Fibroblast of skin of scalp (primary cell): ENCODE measurements at places on chromosomes 7 and 10.

DNA sequence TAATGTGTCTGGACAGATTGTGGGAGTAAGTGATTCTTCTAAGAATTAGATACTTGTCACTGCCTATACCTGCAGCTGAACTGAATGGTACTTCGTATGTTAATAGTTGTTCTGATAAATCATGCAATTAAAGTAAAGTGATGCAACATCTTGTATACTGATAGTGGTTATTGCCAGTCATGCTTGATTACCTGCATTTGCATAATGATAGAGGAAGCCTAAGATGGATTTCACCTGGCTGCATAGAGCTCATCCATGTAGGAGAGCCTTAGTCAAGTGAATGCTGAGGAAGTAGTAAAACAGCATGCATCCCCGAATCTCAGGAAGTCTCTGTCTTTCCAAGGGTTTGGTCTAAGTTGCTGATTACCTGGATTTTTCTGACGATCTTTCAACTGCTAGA, 64.2 kb upstream of the CAPZA2 start:
- DNase-seq = no peak

DNA sequence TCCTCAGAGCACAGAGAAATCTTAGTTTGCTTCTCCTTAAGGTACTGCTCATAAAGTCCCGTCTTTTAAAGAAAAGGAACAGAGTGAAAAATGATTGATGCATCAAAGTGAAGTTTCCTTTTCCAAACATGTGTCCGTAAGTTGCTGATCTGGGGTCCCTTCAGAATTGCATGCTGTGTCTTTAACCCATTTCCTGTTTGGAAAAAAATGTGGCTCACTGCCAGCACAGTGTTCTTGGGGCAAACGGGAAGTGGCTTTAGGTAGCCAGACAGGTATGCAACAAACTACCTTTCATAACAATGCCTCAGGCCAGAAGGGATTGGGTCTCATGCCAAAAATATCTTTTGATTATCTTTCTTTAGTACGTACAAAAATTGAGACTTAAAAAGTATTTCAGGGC, 50.9 kb downstream of the TFAM start:
- peak; percentile 23 for DNase-seq

DNA sequence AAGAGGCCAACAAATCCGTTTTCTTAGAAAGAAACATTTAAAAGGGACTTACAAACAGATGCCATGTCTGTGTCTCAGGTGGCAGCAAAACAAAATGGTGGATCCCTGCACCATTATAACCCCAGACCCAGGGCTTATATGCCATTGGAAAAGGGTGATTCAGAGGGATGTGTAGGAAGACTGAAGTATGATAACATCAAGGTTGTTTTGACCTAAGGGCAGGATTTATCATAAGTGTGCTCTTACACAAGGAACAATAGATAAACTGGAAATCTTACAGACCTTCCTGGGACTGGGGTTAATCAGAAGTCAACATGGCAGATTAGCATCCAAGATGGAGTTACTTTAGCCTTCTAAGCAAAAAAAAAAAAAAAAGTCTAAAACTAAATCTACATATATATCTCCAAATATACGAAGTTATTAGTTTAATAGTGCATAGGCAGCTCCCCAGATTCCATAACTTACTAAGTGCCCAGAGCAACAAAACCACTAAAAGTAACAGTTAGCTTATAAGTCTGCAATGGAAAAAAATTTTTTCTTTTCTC, 34.3 kb upstream of the WNT16 start:
- DNase-seq = no peak

DNA sequence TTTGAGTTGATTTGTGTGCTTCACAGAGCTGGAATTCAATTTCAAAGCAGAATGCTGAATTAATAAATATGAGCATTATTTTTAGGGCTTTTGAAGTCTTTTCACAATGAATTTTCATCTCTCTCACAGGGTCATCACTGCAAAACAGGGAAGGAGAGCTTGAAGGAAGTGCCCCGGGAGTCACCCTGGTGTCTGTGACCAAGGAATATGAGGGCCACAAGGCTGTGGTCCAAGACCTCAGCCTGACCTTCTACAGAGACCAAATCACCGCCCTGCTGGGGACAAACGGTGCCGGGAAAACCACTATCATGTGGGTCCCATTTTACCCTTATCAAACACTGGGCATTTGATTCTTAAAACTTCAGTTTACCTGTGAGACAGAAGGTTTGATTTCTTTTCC, 217.7 kb downstream of the ABCA13 start:
- DNase-seq = no peak

DNA sequence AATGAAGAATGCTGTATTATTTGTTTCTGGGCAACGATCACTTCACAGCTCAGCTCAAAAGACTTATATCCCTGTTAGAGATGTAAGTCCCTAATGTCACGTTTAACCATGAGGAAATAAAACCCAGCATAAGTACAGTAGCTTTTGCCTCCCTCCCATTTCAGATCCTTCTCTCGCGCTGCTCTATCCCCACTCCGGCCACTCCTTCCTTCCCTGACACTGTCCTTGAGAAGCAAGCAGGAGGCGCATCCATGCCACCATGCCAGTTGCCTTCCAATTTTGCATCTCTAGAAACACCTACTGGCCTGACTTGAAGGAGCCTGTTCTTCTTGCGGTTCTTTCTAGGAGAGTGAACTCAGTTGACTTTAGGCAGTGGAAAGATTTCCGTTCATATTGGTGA, 1.2 kb downstream of the FAM180A start:
- no peak for DNase-seq

- DNase-seq = peak; percentile 44
Measured at GRCh38 chr7:15977663-15978062, 291.2 kb upstream of the MEOX2 start.

GRCh38 chr10:43200538-43201390, 62.5 kb downstream of the CSGALNACT2 start:
- DNase-seq = no peak

DNA sequence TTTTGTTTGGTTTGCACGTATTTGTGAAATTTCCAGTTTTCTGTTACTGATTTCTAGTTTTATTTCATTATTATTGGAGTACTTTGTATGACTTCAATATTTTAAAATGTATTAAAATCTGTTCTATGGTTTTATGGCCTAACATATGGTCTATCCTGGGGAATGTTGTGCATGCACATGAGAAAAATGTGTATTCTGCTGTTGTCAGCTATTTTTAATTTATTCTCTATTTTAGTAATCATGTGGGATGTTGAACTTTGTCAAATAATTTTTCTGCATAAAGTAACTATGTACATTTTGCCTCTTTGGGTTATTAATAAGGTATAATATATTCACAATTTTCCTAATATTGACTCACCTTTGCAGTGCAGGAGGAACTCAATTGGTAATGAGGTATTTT, 46.7 kb downstream of the EBLN1 start:
- no peak for DNase-seq

- no peak for DNase-seq
Measured at GRCh38 chr10:129694691-129695243, 227.7 kb downstream of the MGMT start.

GRCh38 chr10:49237985-49238384, 49.8 kb upstream of the TMEM273 start:
- DNase-seq = no peak

GRCh38 chr7:126715076-126715475, 537.7 kb downstream of the GRM8 start:
- DNase-seq = no peak

GRCh38 chr10:69092959-69093850, 5.3 kb downstream of the SRGN start:
- DNase-seq = peak; percentile 82

DNA sequence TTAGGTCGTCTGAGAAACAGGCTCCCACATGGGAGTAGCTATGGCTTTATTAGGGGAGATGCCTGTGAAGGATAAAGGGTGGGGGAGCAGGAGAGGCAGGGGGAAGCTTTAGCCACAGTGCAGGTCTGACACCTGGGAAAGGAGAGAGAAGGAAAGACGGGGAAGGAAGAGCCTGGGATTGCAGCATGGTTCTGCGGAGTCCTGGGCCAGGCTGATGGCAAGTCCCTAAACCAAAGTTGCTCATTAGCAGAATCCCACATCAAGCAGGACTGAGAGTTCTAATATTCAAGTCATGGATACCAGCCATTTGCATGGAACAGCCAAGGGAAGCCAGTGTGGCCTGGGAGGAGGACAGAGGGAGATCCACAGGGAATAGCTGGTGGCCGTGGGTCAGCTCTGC, 414.8 kb downstream of the RPS24 start:
- DNase-seq = no peak

DNA sequence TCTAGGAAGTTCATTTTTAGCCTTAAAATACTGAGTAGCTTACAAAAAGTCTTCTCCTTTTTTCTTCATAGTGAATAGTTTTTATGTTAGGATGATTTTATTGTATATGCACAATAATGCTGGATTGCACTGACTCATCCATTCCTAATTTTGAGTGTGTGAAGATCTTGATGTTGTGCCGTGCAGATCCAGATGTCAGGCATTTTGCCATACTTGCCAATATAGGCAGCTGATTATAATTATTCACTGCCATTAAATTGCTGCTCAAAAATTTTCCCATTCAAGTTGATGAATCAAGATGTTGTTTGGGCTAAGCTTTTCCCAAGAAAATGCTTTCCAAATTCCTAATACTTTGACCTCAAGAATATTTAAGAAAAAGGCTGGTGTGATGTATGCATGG, 218.3 kb downstream of the AHR start:
- peak; percentile 95 for DNase-seq

DNA sequence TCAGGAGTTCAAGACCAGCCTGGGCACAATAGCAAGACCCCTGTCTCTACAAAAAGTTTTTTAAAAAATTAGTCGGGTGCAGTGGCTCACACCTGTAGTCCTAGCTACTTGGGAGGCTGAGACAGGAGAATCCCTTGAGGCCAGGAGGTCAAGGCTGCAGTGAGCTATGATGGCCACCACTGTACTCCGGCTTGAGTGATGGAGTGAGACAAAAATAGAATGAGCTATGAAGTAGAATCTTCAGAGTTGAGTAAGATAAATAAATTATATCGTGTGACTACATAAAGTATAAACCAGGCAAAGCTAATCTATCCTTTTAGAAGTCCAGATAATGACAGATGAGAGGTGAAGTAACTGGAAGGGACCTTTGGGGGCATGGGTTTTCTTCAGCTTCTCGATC, 15.3 kb upstream of the MRPS24 start:
- DNase-seq = no peak

DNA sequence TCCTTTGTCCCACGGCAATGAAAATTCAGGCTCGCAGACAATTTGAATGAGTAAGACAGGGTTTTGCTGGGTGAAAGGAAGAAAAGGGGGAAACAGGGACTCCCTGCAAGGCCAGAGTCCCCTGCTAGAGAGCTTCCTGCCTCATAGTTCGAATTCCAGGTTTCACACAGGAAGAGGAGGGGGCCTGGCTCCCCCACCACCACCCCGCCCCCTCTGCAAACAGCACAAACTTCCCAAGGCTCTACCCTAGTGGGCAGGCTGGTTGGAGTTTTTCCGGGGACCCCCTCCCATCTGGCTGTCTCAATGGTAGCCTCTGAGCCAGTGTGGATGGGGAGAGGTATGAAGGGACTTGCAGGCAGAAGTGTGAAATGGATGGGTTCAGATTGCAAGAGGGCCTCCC, 57.4 kb upstream of the NEBL start:
- DNase-seq = no peak

- DNase-seq = peak; percentile 43
Measured at GRCh38 chr7:35185908-35186731, 67.8 kb downstream of the TBX20 start.

DNA sequence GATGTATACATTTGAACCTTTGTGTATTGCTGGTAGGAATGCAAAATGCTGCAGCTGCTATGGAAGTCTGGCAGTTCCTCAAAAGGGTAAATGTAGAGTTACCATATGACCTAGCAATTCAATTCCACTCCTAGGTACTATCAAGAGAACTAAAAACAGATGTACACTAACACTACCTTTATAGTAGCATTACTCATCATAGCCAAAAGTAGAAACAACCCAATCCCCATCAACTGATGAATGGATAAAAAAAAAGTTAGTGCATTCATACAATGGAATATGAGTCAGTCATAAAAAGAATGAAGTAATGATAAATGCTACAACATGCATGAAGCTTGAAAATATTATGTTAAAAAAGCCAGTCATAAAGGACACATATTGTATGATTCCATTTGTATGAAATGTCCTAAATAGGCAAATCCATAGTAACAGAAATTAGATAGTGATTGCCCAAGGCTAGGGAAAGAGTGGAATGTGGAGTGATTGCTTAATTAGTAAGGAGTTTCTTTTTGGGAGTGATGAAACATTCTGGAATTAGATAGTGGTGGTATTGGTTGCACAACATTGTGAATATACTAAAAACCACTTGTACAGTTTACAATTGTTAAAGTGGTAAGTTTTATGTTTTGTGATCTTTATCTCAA, 96.4 kb upstream of the AOAH start:
- DNase-seq = peak; percentile 45

DNA sequence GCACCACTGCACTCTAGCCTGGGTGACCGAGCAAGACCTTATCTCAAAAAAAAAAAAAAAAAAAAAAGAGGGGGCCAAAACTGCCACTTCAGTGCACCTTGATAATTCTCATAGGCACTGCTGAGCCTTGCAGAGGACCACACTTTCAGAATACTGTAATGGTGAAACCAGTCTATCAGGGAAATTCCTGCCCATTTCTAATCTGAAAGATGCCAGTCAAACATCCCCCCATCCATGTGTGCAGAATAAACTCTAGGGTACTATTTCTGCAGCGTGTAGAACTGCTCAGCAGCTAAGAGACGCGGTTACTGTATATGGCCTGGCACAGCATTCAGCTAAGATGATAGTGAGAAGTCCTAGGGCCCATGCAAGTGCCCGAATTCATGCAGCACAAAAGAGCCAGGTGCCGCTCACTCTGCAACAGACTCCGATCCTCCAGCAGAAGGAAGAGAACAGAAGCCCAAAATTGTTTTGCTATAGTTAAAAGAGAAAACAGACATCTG, 286.8 kb upstream of the KLF14 start:
- no peak for DNase-seq

DNA sequence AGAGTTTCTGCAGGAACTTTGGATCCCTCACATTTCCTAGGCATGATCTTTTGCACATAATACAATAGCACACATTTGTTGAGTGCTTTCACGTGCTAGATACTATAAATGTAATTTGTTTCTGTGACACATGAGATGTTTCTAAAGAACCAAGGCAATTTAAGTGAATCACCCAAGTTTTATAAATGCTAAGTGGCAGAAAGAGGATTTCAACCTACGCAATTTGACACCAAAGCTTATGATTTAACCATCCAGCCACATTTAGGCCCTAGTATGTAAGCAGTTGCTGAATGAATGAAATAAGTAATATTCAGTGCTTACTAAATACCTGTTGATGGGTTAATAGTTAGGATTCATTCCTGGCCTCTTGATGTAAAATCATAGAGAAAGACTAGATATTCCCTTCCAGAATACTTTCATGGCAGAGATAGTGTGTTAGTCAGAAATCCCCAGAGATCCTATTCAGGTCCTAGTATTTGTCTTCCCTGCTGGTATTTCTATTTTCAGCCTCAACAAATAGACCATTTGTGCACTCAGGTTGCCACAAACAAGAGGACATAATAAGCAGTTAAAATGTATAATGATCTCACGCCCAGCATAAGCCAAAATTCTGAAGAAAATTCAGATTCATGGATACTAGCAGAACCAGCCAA, 572.6 kb downstream of the IPMK start:
- DNase-seq = peak; percentile 29
